Endothelial cell of coronary artery (primary cell): ENCODE measurements at places on chromosomes 3 and 15. TPM values are rescaled to one million over a fixed set of nuclear protein-coding genes. Genes with fewer than 3 reads are reported as not detected.

CCRL2 gene
- total RNA-seq, result 4.7 and 4.9 TPM in 2 replicates

MOBP gene
- total RNA-seq, result 0.09 and 0.19 TPM in 2 replicates

GOLGA6L7 gene
- not detected in 2 replicates for total RNA-seq

TMEM207 gene
- not detected in 2 replicates for total RNA-seq

ATP10A gene
- 4.3 TPM in 1 of 2 replicates, not detected in the other for total RNA-seq

CIAO2A gene
- 43.5 and 59.6 TPM in 2 replicates for total RNA-seq

SPINT1 gene
- total RNA-seq, result 0.45 and 0.56 TPM in 2 replicates

BBX gene
- 43.8 and 62.3 TPM in 2 replicates for total RNA-seq

TMEM89 gene
- not detected in 2 replicates for total RNA-seq

BNC1 gene
- total RNA-seq, result 10.3 and 17.0 TPM in 2 replicates

CCR5 gene
- total RNA-seq, result not detected in 2 replicates

C3orf20 gene
- under 0.01 TPM in 2 replicates for total RNA-seq

CAMK2N2 gene
- total RNA-seq, result 0.19 TPM in 1 of 2 replicates, not detected in the other

ACOX2 gene
- 2.8 and 4.0 TPM in 2 replicates for total RNA-seq

SLC22A14 gene
- total RNA-seq, result 0.09 TPM in 2 replicates

SCAP gene
- total RNA-seq, result 54.5 and 61.7 TPM in 2 replicates
